ENCODE measurements at places on chromosomes 1 and 21.

- DNase-seq, result no peak
These were observed 52.3 kb upstream of the LBR start for GRCh38 chr1:225479996-225480720.

DNA sequence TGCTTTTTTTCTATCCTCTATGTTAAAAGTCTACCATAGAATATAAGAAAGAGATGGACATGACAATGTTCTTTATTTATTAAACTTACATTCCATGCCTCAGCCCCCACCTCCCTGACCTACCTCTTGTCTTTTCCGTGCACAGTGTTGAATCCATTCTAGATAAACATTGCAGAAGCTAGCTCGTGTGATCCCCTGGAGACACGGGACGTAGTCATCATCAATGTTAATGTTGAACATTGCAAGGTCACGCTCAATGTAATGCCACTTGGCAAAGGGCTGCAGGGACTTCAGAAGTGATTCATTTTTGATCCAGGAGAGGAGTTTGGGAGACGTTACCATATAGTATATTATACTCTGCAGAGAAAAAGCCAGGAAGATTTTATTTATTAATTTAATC lies 66.4 kb downstream of the NTPCR start:
- DNase-seq, result no peak

DNA sequence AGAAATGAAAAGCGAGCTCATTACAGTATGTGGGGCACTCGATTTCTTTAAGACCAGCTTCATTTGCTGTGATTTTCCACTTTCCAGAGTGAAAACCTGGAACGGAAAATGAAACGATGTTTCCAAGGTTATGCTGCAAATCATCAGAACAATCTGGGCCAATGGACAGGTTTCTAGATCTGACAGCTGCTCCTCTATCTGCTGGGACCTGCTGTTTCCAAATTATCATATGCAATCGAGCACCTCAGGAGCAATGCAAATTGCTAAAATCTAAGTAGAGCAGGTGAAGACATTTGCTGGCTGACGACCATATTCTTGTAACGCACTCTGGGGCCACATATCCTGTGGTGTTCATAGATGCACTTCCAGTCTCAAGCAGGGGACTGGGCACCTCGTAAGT lies 39.7 kb upstream of the TIAM1 start:
- no peak for DNase-seq

DNA sequence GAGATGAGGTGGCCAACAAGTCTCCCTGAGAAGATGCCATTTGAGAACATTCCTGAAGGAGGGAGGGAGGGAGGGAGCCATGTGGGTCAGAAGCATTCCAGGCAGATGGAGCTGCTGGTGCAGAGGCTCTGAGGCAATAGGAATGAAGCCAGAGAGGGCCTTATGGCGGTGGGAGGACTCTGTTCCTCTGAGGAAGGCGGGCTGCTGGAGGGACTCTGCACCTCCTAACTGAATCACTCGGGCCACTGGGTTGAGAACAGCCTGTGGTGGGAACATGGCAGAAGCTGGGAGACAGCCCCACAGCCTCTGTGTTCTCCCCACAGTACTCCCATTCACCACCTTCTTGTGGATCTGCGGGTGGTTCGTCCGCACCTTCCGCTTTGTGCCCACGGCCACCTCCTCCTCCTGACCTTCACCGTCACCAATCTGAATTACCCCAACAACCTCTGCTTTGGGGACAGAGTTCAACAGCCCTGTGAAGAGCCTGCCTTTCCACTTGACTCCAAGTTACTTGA lies 2.4 kb upstream of the TMEM125 start:
- no peak for DNase-seq

- DNase-seq, result no peak
These were observed 3.0 kb downstream of the ATP2B4 start for GRCh38 chr1:203629507-203630082.

- DNase-seq, result no peak
These were observed 29.3 kb upstream of the TRIM33 start for GRCh38 chr1:114540272-114540671.

DNA sequence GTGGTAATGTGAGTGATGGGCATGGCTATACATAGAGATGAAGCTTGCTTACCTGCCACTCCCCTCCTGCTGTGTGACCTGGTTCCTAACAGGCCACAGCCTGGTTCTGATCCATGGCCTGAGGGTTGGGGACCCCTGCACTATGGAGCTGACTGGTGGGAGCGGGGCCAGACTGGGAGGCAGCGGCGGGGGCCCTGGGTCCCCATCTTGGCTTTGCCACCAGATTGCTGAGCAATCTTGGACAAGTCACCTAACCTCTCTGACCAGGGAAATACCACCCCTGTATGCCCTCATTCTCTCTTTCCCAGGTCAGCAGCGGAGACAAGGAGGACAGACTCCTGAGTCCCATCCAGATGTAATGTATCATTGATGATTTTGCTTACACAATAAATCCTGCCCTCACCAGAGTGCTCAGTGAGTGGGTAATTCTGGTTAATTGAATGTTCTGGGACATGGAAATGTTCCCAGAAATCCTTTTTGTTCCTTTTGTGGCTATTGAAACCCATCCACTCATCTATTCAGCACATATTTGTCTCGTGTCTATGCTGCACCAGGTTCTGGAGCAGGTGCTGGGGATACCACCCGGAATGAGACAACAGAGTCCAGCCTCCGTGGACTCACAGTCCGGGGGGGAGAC lies 4.1 kb upstream of the ARHGEF10L start:
- DNase-seq, result no peak

GRCh38 chr1:106646816-106647215 lies 409.7 kb upstream of the PRMT6 start:
- DNase-seq, result no peak

GRCh38 chr1:213060836-213061235 lies 9.8 kb downstream of the RPS6KC1 start:
- DNase-seq, result no peak

GRCh38 chr21:44598061-44598460 lies 2.3 kb upstream of the KRTAP10-7 start:
- DNase-seq, result no peak

DNA sequence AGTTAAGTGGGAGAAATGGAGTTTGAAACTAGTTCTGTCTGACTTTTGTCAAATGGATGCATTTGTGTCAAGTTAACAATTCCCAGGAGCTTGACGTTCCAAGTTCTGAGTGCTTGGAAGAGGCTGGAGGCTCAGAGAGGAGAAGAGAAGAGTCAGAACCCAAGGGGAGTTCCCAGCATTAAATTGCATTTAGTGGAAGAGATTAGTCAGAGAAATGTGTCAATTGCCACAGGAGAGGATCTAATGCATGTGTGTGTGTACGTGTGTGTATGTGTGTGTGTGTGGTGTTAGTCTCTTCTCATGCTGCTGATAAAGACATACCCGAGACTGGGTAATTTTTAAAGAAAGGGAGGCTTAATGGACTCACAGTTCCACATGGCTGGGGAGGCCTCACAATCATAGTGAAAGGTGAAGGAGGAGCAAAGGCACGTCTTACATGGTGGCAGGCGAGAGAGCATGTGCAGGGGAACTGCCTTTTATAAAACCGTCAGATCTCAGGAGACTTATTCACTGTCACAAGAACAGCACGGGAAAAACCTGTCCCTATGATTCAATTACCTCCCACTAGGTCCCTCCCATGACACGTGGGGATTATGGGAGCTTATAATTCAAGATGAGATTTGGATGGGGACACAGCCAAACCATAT lies 101.5 kb upstream of the TMEM51 start:
- DNase-seq, result no peak

GRCh38 chr1:42239041-42239440 lies 74.5 kb upstream of the GUCA2A start:
- no peak for DNase-seq

- no peak for DNase-seq
These were observed 23.8 kb downstream of the WNT3A start for GRCh38 chr1:228030451-228031201.

GRCh38 chr1:42838482-42839190 lies 7.8 kb upstream of the ZNF691 start:
- DNase-seq, result no peak

GRCh38 chr1:112061901-112062320 lies 72.4 kb upstream of the KCND3 start:
- DNase-seq, result no peak

DNA sequence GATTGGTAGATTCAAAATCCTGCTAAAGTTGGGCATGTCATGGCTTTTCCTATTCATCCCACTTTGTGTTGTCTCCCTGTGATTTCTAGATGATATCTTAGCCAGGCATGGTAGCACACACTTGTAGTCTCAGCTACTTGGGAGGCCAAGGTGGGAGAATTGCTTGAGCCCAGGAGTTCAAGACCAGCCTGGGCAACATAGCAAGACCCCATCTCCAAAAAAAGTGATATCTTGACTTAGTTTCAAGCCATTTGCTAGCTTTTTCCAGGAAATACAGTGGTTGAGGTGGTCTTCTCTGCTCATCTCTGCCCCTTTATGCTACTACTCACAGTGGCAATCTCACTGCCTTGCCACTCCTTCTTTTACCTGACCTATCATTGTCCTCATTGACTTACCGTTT lies 12.3 kb upstream of the HAX1 start:
- DNase-seq, result no peak

DNA sequence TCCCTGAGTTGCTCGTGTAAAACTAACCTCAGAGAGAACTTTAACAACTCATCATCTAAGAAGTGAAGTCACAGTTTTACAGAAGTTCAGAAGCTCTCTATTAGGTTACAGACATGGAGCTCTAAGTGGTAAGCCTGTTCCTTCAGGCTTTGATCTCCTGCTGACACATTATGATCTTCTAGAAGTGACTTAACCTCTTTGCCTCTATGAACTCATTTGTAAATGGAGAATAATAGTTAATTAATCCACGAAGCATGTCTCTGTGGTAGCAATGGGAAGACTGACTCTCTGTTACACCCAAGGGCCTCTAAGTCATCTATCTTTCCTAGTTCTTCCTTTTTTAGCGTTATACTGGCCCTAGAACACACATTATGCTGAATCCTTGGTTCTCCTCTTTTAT lies 157.9 kb upstream of the NRIP1 start:
- no peak for DNase-seq

- DNase-seq, result no peak
These were observed 45.7 kb downstream of the ATP2B4 start for GRCh38 chr1:203672346-203672745.

DNA sequence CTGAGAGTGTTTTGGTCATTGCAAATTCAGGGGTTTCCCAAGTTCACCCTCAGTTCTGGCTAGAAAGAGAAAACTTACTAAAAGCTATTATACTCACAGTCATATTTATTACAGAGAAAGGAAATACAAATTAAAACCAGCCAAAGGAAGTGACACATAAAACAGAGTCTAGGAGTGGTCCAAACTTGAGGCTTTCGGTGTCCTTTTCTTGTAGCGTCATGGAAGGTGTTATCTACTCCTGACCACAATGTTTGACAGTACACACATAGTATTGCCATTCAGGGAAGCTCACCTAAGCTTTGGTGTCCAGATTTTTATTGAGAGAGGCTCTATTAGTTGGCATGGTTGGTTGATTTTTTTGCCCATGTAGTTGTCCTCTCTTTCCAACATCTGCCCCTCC lies 59.0 kb downstream of the SLC35A3 start:
- no peak for DNase-seq

DNA sequence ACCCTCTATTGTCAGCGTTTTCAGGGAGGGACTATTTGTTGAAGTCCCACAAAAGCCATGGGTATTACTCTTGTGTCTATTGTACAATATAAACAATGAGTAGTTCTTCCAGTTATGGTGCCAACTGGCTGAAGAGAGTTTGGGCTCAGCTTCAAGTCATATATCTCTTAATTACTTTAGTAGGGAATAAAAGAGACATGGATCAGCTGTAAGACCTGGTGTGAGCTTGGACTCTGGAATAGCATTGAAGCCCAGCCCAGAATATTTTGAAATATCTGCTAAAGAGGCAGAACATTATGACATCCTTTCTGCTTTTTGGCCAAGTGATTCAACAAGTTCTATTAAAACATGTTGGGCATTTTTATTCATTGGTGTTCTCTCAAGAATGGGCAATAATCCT lies 224.9 kb downstream of the BACH1 start:
- DNase-seq, result no peak

- DNase-seq, result no peak
These were observed 32.1 kb downstream of the RABGAP1L start for GRCh38 chr1:174191349-174191862.

DNA sequence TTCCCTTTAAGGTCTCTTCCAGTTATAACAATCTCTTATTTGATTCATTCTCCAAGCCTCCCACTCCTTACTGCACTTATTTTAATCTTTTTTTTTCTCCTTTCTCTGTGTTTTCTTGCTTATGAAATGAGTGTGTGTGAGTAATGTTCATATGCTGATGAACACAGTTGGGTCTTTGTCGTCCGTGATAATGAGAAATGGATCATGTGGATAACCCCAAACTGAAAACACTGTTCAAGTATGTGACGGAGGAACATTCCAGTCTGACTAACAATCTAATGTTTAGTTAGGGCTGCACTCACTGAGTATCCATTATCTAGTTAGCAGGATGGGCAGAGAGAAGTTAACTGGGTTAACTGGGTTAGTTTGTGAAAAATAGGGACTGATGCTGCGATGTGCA lies 253.1 kb upstream of the DUSP10 start:
- no peak for DNase-seq

All from HepG2 (cell line).